ELR (cell line): ENCODE measurements at places on chromosomes 5 and 9.
A peak's percentile ranks its signal among the peaks of the same experiment; 100 is the strongest.

GRCh38 chr5:132466433-132467286 lies 23.9 kb downstream of the IRF1 start:
- peak; percentile 71 for DNase-seq

DNA sequence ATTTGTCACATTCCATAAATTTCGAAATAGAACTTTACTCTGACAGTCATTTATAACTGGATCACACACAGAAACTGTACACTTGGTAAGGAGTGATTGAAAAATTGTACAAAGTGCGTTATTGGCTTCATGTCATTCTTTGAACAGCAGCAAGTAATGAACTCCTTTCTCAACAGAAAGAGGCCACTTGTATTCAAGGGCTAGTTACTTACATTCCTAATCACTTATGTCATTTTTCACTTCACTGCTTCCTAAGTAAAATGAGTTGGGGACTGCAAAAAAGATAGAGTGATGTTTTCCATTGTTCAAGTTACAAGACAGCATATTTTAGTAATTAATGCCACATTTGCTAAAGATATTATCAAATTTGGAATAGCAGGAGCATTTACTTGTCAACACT lies 893.2 kb downstream of the DTWD2 start:
- no peak for DNase-seq

DNA sequence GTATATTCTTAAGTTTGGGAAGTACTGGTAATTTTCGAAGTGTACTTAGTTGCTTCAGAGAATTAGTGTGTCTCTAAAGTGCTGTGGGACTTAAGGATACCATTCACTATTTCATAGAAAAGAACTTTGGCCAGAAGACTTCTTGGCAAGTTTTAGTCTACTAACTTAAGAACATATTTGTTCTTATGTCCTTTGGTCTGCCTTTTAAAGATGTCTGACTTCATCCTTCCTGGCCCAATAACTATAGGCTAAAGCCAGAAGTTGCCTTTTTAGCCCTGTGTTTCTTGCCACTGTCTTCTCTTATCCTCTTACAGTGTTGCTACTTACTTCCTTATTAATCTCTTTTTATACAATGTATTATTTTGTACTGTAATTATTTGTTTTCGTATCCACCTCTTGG lies 6.3 kb downstream of the RBM27 start:
- no peak for DNase-seq

DNA sequence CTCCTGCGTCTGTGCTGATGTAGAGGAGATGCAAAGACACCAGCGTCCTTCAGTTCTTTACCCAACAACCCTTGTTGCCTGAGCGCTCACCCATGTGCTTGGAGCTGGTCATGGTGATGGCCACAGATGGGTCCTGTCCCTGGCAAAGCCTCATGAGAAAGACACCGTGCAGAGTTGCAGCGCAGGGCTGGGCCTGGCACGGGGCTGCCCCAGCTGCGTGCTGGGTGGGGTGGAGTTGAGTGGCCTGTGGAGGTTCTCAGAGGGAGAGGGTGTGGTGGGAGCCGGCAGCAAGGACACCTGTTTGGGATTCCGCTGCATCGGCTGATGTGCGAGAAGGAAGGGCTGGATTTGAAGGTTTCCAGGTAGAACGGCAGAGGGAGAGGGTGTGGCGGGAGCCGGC lies 125.2 kb upstream of the CACNA1B start:
- no peak for DNase-seq

DNA sequence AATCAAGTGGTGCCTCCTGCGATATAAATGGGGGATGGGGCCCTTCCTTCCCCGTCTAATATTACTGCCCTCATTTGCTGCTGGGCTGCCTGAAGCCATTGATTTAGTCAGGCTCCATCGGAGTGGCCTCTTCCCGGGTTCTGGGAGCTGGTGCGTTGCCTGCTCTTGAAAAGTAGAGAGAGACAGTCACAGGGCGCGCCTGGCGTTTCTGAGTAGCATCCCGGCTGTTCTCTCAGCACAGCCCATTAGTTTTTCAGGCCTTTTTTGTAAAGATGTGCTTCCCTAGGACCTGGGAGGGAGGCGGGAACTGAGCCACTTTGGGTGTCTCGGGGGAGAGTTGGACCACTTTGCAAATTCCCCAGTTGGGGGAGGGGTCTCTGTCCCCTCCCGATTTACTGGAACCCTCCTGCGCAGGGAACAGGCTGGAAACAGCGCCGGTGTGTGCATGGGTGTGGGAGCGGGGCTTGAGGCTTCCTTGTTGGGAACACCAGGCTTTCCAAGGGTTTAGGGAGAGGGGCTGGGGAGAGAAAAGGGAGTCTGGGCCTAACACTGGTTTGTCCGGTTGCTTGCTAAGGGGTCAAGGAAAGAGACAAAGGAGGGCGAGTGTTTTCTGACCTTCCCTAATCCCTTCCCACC lies 4.7 kb downstream of the PRDM6 start:
- DNase-seq = no peak

GRCh38 chr5:5560016-5560415 lies 137.5 kb downstream of the ICE1 start:
- DNase-seq = no peak

DNA sequence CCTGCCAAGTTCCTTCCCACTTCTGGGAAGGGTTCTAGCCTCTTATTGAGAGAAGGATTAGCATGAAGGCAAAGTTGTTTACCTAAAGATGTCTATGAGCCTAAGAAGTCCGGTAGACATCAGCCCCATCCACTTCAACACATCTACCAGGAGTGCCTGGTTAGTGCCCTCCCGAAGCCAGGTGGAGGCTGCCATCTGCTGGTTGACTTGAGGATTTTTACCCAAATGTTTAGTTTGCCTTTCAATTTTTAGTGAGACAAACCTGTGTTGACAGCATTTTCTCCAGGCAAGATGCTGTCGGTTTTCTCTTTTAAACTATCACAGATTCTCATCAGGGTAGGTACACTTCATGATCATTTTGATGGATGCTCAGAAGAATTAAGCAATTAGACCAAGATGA lies 83.6 kb upstream of the TNFSF8 start:
- DNase-seq = peak; percentile 83

DNA sequence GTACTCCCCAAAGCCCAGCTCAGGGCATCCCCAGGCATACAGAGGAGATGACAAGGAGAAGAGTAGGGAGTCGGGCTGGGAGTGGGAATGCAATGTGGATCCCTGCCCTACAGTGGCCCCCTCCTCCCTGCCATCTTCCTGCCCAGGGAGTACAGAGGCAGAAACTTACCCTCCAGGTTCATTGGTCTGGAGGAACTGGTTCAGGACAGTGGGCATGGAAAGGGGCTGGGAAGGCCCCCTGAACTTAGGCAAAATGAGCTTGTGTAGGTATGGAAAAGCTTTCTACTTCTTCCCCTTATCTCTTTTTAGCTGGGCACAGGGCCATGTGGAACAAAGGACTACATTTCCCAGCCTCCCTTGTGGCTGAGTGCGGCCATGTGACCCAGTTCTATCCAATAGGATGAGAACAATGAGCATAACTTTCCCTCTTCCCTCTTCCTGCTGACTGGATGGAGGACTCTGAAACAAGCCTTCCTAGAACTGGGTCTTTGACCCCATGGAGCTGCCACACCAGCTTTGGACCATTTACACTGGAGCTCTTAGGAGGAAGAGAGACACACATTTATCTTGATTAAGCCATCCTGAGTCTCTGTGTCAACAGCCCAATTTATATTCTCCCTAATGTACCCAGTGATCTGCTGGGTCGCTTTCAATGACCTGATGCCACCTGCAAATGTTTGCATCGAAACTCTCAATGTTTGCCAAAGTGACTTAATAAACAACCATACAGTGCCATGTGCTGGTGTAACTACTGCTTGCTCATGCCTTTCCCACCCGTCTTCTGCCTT lies 25.0 kb upstream of the HMCN2 start:
- peak; percentile 77 for DNase-seq
